ENCODE measurements at places on chromosomes 6 and 20.

DNA sequence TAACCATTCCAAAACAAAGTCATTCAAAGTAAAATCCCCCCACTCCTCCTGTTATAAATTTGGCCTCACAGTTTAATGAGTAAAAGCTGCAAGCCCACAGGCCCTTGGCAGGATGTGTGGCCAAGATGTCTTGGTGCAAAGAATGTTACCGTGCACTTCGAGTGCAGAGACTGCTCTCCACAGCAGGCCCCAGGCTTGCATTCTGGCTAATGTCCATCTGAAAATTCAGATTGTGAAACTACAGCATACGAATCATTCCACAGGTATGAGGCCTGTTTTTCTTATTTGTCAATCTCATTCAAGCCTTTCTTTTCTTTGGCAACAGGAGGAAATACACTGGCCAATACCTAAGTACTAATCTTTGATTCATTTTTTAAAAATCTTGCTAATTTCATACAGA lies 7.1 kb downstream of the RPS6KA2 start:
- no peak for DNase-seq

DNA sequence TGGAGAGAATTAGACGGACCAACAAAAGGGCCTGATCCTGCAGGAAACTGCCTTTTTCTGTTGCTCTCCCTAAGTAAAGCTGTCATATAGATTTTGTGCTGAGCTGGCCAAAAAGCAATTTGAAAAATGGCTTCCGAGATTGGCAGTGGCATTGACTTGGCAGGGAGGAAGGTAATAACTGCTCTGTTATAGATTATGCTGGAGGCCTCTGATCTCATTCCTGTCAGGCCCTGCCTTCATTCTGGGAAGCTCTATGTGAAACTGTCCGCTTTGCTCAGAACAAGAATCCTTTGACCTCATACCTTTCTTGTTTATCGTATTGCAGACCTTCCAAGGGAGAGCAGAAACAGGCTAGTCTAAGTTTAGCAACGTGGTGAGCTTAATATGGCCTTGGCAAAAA lies 234.4 kb downstream of the PHACTR1 start:
- no peak for DNase-seq

- DNase-seq = no peak
Measured at GRCh38 chr20:63518946-63519667, 1.5 kb upstream of the PPDPF start.

DNA sequence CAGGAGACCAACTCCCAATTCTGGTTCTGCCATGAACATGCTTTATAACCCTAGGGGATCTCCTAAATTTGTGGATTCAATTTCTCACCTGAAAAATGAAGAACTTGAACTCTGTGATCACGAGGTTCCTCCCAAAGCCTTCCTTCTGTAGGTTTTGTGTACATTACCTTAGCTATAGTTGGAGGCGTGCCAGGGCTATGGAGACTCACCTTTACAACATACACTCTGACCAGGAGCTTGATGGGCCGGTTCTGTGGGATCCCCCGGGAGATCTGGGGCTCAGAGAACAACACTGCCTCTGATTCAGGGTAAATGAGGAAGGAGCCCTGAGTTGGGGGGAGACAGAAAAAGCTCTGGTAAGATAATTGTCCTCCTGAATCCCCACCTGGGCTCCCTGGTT lies 34.1 kb downstream of the ERGIC3 start:
- no peak for DNase-seq

DNA sequence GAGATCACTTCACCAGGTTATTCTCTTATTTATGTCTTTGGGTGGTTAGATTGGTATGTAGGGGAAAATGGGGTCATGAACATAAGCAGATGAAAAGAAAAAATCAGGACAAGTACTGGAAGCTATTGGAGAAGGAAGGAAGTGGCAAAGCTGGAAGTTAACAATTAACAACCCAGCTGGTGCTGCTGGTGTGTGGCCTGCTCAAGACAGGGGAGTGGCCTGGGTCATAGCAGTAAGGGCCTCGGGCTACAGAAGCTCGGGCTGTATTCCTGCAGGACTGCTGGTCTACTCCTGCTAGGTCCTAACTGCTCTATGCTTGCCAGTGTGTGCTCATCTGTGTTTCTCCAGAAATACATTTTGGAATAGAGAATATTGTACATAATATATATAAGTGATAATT lies 19.6 kb downstream of the MYLIP start:
- DNase-seq = no peak

GRCh38 chr6:98839781-98840361 lies 5.5 kb downstream of the POU3F2 start:
- no peak for DNase-seq

DNA sequence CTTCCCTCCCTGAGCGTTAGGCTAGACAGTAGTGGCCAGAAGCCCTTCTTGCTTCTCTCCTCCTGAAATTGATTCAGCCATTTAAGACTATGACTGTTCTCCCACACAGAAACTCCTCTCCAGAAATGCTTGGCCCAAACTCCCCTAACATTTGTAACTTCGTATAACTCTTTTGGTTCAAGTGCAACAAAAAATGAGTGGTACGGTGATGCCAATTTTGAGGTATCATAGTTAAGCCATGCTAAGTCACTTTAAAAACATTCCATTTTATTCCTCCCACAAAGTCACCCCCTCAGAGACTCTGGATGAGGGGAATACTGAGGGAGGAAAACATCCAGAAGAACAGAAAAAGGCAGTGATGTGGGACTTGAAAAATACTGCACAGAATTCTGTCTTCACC lies 21.1 kb upstream of the ROS1 start:
- DNase-seq = no peak

DNA sequence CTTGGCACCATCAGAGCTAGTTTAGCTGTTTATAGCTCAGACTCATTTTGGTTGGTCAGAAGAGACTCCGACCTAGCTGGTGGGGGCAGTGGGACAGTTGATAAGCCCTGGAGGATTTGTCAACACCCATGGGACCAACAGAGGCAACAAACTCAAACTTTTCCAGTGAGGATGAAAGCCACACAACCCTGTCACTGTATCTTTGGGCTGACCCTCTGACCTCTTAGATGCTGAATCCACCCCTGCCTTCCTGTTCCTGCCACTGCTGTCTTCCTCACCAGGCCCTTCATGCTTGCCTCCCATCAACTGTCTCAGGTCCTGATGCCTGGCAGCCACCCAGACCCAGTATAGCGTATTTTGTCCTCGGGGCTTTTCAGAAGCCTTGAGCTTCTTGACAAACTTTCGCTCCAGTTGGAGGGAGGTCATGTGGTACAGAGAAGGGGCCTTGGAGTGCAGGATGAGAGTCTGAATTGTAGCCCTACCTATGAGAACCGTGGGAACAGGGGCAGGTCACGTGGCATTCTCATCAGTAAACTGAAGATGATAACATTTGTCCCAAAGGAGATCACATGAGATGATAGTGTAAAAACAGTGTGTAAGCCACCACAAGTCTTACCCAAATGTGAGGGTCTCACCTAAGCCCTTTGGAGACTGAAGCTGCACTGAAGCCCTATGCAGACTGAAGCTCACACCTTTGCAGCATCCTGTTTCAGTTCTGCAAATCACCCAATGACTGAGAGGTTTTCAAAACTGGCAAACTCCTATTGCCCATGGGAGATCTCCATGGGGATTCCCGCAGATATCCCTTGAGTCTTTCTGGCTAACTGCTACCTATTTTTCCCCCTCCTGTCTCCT lies 72.0 kb upstream of the F13A1 start:
- no peak for DNase-seq

- no peak for DNase-seq
Measured at GRCh38 chr20:34431168-34431567, 68.1 kb downstream of the ITCH start.

DNA sequence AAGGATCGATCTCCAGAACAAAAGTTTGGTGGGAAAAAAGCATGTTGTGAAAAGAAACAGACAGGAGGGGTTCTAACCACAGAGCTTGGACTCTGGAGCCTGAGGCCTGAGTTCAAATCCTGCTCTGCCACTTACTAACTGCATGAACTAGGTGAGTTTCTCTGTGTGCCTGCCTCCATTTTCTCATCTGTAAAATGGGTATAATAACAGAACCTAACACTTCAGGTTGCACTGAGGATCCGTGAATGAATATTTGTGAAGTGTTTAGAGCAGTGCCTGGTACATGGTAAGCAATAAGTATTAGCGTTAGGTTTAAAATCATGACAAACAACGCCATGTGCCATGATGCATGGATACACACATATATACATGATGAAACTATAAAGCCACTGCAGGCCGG lies 36.6 kb downstream of the TTLL9 start:
- DNase-seq = no peak

DNA sequence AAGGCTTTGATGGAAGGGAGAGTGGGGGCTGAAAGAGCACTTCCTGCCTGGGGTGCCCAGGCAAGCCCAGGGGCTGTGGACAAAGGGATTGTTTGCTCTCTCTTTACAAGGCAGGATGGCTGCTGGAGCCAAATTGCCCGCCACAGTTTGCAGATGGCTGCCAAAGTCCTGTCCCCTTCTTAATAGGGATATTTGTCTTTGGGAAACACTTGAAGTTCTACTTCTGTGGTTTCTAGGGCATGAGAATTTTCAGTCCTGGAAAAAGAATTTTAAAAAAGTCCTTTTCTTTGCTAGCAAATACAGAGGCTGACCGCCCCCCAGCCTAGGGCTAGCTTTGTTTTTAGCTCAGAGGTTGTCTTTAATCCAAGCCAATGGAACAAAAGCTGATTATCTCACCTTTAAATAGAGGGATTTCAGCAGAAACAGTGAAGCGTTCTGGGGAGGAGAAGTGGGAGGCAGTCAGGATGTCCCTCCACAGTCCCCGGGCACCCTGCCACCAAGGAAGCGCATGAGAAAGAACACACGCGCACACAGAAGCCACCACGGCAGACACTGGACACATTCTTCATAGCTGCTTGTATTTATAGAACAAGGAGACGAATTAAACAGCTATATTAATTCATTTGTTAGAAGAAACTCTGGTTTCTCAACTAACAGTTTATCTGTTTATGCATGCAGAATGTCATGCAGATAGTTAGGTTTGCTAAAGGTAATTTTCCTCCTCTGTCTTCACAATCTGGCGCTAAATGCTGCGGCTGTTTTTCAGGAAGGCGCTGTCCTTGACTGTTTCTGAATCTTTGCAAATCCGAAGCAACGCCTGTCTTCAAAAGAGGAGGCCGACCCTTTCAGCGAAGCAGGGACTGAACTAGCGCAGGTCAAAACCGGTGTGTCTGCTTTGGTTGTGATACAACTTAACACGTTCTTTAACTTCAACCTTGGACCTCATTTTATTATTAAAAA lies 736.9 kb downstream of the QKI start:
- no peak for DNase-seq

DNA sequence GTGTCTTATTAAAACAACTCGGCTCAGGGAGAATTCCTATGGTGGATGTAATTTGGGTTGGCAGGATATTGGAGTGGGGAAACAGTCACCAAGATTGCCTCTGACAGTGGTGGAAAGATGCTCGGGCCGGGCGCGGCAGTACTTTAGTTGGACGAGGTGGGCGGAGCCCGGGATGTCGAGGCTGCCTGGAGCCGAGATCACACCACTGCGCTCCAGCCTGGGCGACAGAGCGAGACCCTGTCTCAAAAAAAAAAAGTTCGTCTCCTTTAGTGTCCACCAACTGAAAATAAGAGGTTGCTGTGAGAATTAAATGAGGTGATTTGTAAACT lies 621 bp downstream of the NOL7 start:
- DNase-seq = no peak

DNA sequence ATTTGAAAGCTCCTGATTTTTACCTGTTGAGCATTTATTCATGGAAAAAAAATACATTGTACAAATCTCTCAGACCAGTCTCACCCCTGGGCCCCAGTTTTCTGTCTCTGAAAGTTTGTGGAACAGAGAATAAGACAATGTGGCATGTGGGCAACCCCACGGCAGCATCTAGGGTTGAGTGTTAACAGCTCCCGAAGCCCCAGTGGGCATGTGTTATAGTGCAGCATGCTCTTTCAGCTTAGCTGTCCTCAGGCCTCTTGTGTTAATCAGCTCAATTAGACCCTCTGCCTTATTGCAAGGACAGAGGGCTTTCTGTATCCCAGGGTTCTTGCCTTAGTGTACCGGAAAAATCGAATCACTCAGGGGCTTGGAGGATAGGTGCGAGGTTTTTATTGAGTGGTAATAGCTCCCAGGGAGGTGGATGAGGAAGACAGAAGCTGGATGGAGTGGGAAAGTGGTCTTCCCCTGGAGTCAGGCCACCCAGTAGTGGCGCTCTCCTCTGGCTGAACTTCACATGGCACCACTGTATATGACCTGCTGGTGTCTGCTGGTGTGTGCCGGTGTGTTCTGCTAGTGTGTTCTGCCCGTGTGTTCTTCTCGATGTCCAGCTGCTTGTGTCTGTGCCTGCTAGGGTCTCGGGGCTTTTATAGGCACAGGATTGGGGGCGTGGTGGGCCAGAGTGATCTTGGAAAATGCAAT lies 382.8 kb downstream of the EPM2A start:
- no peak for DNase-seq

GRCh38 chr6:20426177-20427082 lies 24.8 kb downstream of the E2F3 start:
- DNase-seq = no peak

DNA sequence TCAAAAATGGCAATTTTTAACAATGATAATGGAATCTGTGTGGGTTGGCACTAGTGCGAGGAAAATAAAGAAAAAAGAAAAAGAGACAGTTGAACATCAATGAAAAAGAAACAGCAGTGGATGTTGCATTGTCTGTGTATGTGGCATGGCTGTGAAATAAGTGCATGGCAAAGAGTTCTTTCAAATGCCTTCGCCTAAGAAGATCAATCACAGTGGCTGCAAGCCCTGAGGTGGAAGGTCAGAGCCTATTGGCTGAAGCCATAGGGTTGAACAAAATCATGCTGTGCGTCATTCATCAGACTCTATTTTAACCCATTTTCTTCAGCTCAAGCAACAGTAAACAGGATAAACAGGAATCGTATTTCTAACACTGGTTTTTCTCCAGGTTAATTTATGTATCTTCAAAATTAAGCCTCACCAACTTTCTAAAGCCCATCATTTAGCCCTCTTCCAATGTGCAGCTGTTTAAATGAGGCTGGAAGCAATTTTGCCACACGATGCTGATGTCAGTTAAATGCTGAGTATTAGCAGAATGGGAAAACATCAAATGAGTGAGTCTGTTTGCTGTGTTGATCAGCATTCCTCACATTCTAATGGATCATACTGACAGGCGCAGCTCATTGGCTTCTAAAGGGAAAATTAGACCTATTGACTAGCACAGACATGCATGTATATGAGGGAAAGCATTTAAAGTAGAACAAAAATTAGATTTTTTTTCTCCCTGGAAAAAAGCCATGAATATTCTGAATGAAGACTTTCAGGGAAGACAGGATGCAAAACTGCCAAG lies 955.9 kb upstream of the EYS start:
- no peak for DNase-seq

DNA sequence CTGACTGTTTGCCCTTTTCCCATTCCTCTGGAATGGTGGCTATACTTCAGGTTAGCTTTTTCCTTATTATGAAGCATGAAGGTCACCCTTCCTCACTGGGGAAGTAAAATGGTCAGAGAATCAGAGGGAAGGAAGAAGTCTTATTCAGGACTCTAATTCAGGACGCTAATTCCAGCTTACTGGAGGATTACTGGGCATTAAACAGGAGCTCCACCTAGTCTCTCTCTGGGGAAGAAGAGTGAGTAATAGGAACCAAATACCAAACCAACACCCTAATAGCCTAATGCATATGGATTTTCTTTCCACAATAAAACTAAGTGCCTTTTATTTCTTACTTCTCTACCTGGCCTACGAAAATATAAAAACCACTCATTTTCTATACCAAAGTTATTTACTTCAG lies 10.1 kb downstream of the CRISP1 start:
- DNase-seq = no peak

GRCh38 chr6:30855429-30856075 lies 28.8 kb upstream of the DDR1 start:
- no peak for DNase-seq

- no peak for DNase-seq
Measured at GRCh38 chr6:45668705-45669104, 291.0 kb upstream of the SUPT3H start.

GRCh38 chr20:16624106-16624505 lies 50.9 kb upstream of the KIF16B start:
- no peak for DNase-seq
